ENCODE measurements at places on chromosomes 7 and 10.

- DNase-seq: no peak
Observed at GRCh38 chr10:77939561-77940001, 13.0 kb upstream of the DLG5 start.

DNA sequence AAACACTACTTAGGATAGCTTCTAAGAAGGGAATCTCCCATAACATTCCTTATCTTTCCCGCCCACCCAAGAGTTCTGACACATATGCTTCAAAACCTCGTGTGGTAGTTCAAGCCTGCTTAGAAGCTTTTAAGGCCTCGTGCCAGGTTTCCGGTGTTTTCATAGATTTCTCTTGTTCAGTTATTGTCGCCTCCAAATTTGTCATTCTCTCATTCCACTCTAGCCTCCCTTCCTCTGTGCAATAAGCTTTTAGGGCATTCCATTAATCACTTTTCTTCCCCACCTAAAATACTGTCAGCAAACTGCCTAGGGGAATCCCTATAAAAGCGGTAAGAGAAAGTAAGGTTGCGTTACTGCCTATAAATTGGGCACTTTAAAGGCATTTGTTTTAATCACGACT lies 718 bp upstream of the BPGM start:
- DNase-seq: no peak

- DNase-seq: peak; percentile 85
Observed at GRCh38 chr7:35694784-35695472, at the start of gene HERPUD2. HERPUD2 (minus strand) TSS chr7:35695135; CDS start chr7:35694330, 805 bp downstream.

- no peak for DNase-seq
Observed at GRCh38 chr7:118298771-118299170, 74.3 kb downstream of the ANKRD7 start.

DNA sequence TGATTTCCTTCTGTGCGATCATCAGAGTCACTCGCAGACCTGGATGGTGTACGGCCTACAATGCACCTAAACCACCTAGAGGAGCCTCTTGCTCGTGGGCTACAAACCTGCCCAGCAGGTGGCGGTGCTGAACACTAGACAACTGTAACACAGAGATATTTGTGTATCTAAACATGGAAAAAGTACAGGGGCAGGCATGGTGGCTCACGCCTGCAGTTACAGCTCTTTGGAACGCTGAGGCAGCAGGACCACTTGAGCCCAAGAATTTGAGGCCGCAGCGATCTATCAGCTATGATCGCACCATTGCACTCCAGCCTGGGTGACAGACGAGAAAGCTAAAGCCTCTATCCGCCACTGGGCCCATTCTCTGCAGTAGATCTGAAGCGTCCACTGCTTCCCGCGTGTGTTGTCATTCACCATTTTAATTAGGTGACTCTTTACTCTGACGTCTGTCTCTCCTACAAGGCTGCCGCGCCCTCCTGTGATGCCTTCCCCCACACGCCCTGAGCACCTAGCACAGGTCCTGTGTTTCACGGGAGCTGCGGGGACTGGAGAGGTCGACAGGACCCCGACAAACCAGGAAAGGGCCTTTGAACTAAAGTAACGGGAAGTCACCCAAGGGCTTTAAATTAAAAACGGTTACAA lies 774 bp downstream of the TUBGCP2 start:
- DNase-seq: peak; percentile 47

DNA sequence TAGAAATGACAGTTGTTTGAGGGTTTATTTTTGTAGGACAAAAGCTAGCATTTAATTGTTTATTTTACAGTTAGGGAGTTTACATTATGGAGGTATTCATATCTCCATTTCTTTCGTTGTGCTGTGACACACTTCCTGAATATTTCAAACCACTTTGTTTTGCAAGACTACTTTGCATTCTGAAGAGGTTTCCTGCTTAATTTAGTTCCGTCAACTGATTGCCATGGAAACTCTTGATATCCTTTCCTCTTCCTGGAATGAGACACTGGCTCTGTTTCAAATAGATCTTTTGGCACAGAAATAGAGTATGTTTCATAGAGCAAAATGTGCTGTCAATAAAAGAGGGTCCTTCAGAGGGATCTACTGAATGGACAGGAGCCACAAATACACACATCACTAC lies 159.5 kb upstream of the AGR3 start:
- no peak for DNase-seq

DNA sequence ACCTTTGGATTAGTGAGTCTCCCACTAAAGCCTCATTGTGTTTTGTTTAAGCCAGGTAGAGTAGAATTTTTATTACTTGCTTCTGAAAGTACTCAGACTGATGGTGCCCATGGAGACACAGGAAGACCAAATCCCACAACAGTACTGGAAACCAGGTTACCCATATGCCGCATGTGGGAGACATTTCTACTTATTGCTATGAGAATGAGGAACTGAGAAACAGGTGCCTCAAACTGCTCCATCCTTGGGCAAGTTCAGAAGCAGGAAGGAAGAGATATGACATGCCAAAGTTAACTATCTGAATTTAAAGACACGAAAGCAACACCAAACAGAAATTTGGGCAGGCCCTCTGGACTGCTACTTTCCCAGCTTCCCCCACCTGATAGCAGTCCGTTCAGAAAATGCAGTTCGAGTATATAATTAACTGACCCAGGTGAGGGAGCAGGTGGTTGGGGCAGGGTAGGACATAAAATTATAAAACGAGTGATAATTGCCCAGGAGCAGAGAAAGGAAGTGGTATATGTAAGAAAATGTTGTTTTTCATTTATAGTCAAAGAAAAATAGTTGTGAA lies 382.3 kb upstream of the MTPN start:
- DNase-seq: no peak

DNA sequence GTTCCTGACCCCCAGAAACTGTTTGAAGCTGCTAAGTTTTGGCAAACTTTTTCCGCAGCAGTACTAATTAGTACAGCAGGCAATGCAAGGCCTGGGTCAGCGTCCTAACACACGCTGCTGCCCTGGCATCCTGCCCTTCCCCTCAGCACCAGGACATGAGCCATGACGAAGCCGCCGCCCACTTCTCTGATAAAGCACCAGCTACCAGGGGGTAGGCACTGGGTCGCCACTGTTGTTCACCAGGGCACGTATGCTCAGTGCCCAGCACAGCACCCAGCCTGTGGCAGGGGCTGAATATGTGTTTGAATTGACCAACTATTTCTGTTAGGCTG lies 59.5 kb downstream of the CHST15 start:
- DNase-seq: no peak

- no peak for DNase-seq
Observed at GRCh38 chr7:31747553-31747952, 60.5 kb downstream of the PPP1R17 start.

Data from NCI-H2171 (cell line).